ENCODE measurements at places on chromosomes 13 and 19. TPM values are rescaled to one million over a fixed set of nuclear protein-coding genes. Genes with fewer than 3 reads are reported as not detected.

DNA sequence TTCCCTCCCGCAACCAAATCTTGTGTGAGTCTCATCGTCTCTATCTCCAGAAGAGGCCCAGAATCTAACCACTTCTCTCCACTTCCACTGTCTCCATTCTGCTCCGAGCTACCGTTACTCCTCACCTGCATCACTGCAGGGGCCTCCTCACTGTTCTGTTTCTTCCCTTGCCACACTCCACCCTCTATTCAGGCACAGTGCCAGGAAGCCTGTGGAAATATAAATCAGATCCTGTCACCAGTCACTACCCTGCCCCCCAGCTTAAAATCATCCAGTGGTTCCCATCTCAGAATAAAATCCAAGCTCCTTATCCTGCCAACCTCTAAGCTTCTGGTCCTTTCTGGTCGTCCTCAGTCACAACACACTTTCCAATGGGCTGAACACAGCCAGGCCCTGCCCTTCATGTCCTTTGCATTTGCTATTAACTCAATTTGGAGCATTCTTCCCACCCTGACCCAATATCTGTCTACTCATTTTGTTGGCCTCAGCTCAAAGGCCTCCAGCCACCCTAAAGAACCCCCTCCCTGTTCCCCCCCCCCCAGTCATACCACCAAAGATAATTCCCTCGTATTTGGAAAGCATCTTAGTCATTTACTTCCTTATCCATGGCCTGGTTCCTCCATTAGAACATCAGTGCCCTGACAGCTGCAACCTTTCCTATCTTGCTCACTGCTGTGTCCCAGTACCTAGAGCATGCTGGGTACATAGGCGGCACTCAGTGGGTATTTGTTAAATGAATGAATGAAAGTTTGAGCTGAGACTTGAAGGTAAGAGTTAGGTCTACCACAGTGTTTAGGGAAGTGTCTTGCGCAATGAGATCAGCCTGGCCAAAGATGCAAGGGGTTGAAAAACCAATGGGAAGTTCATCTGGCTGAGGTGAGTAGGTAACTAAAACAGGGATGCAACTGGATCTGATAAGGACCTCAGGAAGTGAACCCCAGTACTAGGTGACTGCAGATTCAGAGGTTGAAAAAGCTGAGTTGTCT is 24.4 kb downstream of the ZNF175 start:
- H3K4me3 ChIP-seq = peak overlapping the region; percentile 81
- DNase-seq = no peak
- H3K27me3 ChIP-seq = peaks cover 6% of the 10 kb centered on the region
- H3K36me3 ChIP-seq = no peaks in the 10 kb centered on the region
- no peak overlapping the region for H3K27ac ChIP-seq
- peaks cover 6% of the 10 kb centered on the region for H3K4me1 ChIP-seq

DNA sequence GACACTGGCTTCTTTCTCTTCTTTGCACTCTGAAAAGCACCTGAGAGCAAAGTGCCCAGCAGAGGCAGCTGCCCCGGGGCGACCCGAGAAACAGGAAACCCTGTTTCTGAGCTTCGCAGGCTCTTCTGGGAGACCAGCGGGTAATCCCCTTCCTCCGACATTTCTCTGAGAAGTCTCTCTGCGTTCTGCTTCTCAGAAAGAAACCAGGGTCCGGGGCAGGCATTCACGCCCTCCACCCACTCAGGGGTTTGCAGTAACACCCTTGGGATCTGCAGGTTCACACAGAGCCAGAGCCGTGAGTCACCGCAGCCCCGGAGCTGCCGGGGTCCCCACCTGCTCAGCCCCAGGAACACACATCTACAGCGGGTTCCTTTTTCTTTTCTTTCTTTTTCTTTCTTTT is 86.0 kb downstream of the GADD45B start:
- DNase-seq = no peak
- no peak overlapping the region for H3K27ac ChIP-seq
- H3K27me3 ChIP-seq = no peaks in the 10 kb centered on the region
- H3K4me3 ChIP-seq = no peak overlapping the region

- no peaks in the 10 kb centered on the region for H3K27me3 ChIP-seq
- H3K36me3 ChIP-seq = no peaks in the 10 kb centered on the region
These were observed 41.0 kb upstream of the ZNF91 start for GRCh38 chr19:23436318-23436717.

GRCh38 chr19:40741527-40742390 is 8.5 kb downstream of the ACTMAP start:
- peaks cover 6% of the 10 kb centered on the region for H3K4me1 ChIP-seq
- no peaks in the 10 kb centered on the region for H3K27me3 ChIP-seq
- H3K36me3 ChIP-seq = peaks cover 64% of the 10 kb centered on the region
- peak overlapping the region; percentile 10 for H3K27ac ChIP-seq
- no peak for DNase-seq

GRCh38 chr13:34842466-34842865 is 99.6 kb upstream of the NBEA start:
- H3K36me3 ChIP-seq = no peaks in the 10 kb centered on the region
- H3K4me3 ChIP-seq = no peak overlapping the region
- no peaks in the 10 kb centered on the region for H3K4me1 ChIP-seq
- DNase-seq = no peak
- H3K27me3 ChIP-seq = no peaks in the 10 kb centered on the region
- H3K27ac ChIP-seq = no peak overlapping the region

GRCh38 chr19:37932985-37933936 is 26.3 kb downstream of the SIPA1L3 start:
- peaks cover 36% of the 10 kb centered on the region for H3K4me1 ChIP-seq
- no peaks in the 10 kb centered on the region for H3K27me3 ChIP-seq
- peak; percentile 56 for DNase-seq
- H3K36me3 ChIP-seq = no peaks in the 10 kb centered on the region
- peak overlapping the region; percentile 75 for H3K27ac ChIP-seq

The MISP gene
- not detected for total RNA-seq

Measured in psoas muscle (tissue), 8 donors.